ENCODE measurements at places on chromosomes 7 and 10.

DNA sequence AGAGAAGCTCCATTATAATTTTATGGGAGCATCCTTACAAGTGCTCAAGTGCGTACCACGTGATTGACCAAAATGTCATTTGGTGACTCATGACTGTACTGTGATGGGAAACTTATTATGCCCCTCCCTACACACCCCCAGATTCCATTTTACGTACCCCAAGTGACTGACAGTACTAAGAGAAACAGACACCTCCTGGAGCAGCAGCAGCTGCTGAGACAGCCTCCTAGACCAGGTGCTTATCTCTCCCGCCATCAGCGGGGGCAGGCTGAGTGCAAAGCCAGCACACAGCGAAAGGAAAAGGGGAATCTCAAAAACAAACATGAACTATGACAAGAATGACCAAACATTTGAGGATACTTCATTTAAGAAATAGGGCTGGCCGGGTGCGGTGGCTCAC, 4.2 kb upstream of the ADAM12 start:
- DNase-seq = no peak

GRCh38 chr7:85384392-85384791, 197.5 kb upstream of the SEMA3D start:
- DNase-seq = no peak

- no peak for DNase-seq
These were observed 211.7 kb downstream of the DKK1 start for GRCh38 chr10:52525761-52526160.

DNA sequence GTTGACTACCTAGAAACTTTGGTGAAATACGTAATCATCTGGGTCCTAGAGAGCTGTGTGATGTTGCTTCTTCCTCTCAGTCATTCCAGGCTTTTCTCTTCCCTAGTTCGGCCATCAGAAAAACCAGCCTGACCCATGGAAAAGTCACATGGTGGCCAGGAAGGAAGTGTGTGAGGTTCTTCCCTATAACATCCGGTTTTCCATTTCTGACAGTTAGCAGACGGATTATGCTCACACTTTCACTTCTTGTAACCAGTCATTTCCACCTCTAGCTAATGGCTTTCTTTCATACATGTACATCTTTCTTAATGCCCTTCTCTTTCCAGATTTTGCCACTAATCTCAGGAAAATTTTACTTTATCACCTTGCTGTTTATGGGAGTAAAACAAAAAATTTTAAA, 110.0 kb upstream of the GLCCI1 start:
- peak; percentile 22 for DNase-seq

GRCh38 chr7:140349144-140349771, 49.1 kb downstream of the SLC37A3 start:
- peak; percentile 52 for DNase-seq

GRCh38 chr10:102670871-102671434, 26.7 kb downstream of the TRIM8 start:
- DNase-seq = no peak

- DNase-seq = no peak
These were observed 77.3 kb upstream of the RPA3 start for GRCh38 chr7:7795630-7796121.

DNA sequence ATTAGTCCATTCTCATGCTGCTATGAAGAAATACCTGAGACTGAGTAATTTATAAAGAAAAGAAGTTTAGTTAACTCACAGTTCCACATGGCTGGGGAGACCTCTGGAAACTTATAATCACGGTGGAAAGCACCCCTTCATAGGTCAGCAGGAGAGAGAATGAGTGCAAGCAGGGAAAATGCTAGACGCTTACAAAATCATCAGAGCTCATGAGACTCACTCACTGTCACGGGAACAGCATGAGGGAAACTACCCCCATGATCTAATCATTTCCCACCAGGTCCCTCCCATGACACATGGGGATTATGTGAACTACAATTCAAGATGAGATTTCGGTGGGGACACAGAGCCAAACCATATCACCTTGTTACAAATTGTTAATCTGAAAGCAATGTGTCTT, 15.8 kb downstream of the TAS2R39 start:
- DNase-seq = no peak

GRCh38 chr7:6648815-6649104, 11.6 kb downstream of the ZNF316 start:
- DNase-seq = no peak

DNA sequence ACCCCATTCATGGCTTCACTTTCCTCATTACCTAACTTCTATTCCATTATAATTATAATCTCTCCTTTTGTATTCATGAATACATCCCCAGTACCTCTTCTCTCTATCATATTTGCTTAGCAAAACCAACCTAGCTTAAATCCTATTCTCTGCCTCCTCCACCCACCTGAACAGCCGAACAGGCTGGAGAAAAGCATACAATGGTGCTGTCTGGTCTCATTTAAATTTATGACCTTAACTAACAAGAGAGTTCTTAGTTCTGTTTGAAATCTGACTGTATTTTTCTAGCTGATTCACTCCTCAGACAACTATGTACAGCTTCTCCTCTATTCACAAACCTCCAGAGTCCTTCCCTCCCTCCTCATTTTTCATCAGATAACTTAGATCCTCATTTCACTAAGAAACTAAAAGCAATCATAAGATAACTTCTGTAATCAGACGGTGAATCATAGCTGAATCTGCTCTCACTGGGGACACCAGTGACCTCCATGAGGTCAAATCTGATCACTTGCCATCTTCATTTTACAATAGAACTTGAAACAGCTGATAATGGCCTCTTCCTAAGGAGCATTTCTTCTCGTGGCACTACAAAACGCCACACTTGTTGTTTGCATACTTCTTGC, 233.9 kb upstream of the AOAH start:
- no peak for DNase-seq

- no peak for DNase-seq
These were observed 19.8 kb upstream of the C10orf67 start for GRCh38 chr10:23364378-23364777.

GRCh38 chr7:134636008-134636449, 10.6 kb upstream of the BPGM start:
- no peak for DNase-seq

- DNase-seq = no peak
These were observed 87.6 kb downstream of the HTR7 start for GRCh38 chr10:90769946-90770841.

DNA sequence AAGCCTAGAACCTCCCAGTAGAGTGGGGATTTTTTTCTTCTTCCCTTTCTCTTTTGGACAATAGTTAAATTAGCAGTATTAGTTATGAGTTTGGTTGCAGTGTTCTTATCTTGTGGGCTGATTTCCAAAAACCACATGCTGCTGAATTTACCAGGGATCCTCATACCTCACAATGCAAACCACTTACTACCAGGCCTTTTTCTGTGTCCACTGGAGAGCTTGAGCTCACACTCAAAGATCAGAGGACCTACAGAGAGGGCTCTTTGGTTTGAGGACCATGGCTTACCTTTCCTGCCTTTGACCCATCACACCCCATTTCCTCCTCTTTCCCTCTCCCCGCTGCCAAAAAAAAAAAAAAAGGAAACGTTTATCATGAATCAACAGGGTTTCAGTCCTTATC, 5.4 kb downstream of the OPN1SW start:
- DNase-seq = no peak

GRCh38 chr7:140235114-140235513, 58.3 kb upstream of the KDM7A start:
- no peak for DNase-seq
